ENCODE measurements at places on chromosomes 12 and 14.

DNA sequence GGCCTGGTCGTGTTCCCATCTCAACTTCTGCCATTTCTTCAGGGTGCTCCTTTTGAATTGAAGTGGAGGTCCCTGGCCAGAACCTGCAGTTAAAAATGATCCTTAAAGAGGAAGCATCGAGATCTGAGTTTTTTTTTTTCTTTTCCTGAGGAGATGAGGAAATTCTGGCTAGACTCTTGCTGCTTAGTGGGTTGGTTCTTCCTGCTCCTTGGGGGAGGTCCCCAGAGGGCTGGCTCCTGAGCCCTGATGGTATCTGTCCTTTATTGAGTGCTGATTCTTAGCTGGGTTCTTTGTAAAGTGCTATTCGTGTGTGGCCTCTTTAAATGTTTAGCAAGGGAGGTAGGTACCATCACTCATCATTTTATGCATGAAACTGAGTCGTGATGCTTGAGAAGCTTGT, 11.7 kb downstream of the PELI2 start:
- DNase-seq, result no peak

DNA sequence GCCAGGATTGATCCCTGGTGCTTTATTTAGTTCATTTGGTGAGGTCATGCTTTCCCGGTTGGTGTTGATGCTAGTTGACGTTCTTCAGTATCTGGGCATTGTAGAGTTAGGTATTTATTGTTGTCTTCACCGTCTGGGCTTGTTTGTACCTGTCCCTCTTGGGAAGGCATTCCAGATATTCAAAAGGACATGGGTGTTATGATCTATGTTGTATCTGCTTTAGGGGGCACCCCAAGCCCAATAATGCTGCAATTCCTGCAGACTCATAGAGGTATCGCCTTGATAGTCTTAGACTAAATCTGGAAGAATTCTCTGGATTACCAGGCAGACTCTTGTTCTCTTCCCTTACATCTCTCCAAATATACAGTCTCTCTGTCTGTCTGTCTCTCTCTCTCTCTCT, 42.1 kb downstream of the AK7 start:
- no peak for DNase-seq

- no peak for DNase-seq
Measured at GRCh38 chr12:94690198-94690771, 39.9 kb upstream of the TMCC3 start.

DNA sequence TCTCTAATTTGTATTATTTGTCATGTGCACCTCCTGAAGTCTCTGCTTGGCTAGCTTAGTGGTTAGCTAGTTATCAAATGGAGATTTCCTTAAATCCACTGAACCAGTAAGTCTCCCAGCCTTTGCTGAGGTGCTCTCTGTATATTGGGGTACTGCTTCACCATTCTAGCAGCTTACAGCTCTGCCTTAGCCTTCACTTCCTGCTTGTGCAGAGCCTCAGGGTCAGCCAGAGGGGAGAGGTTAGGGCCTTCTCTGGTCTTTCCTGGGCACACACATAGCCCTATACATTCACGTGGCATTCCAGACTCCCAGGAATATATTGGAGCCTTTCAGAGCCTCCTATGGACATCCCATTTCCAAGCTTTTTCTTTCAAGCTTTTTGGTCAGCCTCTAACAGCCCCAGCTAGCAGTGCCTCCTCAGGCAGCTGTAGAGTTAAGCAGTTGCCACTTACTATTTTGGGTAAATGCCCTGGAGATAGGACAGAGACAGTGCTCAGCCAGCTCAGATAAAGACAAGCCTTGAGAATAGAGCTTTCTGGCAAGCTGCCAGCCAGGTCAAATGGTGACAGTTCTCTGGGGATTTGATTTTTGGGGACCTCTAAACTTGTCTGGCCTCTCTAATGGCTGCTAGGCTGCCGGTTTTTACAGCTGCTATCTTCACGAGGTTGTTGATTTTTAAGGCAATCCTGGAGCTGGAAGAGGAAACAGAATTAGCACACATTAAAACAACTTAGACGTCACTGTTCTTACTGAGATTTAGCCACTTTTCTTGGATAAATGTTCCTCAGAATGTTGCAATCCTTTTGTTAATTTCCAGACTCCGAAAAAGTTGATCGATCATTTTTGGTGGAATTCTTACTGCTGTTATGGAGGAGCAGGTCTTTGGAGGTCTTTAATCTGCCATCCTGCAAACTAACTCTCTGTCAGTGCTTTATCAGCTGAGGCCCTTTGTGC, 32.9 kb downstream of the FBXW8 start:
- no peak for DNase-seq

DNA sequence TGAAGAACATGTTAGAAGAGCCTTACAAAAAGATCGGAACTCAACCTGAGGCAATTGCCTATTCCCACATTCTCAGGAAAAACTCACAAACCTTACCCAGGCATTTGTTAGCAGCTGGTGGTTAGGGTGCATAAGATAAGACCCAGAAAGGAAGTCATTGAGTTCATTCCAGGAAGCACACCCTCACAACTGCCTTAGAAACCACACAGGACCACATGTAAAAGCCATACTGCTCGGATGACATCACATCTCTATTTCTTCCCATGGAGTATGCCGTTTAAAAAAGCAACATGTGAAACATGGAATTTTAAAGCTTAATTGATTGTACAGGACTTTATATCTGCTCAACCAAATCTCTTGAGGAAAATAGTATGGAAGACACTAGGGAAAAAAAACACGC, 411.2 kb downstream of the DAD1 start:
- no peak for DNase-seq

GRCh38 chr12:29694002-29694401, 89.7 kb downstream of the TMTC1 start:
- DNase-seq, result no peak

DNA sequence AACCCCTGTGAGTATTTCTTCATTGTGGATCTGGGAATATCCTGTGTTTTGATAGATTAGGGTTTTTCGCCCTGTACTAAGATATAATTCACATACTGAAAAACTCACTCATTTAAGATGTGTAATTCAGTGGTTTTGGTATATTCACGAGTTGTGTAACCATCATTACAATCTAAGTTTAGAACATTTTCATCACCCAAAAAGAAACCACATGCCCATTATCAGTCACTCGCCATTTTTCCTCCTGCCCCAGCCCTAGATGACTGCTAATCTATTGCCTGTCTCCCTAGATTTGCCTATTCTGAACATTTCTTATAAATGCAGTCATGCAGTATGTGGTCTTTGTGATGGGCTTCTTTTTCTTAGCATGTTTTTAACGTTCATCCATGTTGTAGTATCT, 67.9 kb upstream of the ATF1 start:
- DNase-seq, result no peak

DNA sequence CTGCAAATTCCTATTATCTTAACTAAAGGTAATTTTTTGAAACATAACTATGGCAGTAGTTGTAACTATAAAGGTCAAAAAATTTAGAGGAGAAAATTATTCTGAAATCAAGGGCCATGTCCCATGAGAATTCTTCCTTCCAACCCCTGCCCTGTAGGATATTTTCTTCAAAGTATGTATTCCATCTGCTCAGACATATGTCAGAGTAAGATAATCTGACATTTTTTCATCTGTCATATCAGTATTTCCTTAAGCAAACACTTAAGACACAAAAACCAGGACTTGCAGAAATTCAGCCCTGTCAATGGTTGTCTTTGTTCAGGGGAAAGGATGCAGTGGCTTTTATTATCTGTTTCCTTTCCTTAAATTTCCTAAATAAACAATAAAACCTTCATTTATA, 36.3 kb downstream of the ACSS3 start:
- DNase-seq, result no peak

Measured in AG20443 (cell line).